ENCODE measurements at places on chromosomes 7 and 10.

GRCh38 chr7:106887421-106887820, 22.3 kb downstream of the PIK3CG start:
- no peak for DNase-seq

DNA sequence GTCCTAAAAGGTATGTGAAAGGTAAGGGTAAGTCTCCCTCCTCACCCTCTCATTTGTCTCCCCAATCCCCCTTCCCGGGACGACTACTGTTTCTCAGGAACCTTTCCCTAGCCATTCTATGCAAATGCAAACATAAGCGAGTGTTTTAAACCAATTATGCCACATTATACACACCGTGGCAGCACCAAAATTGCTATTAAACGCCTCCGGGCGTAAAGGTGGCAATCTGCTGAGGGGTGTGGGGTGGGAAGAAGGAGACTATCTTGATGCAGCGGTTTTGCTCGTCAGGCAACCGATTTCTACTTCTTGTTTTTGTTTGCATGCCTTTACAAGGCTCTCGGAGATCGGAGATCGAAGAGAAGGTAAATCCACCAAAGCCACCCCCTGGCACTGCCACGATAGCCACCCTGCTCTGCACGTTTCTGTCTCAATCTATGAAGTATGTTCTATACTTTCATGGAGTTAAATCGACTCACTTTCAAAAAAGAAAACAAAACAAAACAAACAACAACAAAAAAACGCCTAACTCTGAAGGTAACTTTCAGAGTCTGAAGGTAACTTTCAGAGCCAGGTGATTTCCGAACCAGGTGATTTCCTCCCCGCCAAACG, 46.0 kb upstream of the CDK1 start:
- DNase-seq = no peak

- no peak for DNase-seq
Observed at GRCh38 chr10:43318976-43319960, 52.2 kb upstream of the FXYD4 start.

DNA sequence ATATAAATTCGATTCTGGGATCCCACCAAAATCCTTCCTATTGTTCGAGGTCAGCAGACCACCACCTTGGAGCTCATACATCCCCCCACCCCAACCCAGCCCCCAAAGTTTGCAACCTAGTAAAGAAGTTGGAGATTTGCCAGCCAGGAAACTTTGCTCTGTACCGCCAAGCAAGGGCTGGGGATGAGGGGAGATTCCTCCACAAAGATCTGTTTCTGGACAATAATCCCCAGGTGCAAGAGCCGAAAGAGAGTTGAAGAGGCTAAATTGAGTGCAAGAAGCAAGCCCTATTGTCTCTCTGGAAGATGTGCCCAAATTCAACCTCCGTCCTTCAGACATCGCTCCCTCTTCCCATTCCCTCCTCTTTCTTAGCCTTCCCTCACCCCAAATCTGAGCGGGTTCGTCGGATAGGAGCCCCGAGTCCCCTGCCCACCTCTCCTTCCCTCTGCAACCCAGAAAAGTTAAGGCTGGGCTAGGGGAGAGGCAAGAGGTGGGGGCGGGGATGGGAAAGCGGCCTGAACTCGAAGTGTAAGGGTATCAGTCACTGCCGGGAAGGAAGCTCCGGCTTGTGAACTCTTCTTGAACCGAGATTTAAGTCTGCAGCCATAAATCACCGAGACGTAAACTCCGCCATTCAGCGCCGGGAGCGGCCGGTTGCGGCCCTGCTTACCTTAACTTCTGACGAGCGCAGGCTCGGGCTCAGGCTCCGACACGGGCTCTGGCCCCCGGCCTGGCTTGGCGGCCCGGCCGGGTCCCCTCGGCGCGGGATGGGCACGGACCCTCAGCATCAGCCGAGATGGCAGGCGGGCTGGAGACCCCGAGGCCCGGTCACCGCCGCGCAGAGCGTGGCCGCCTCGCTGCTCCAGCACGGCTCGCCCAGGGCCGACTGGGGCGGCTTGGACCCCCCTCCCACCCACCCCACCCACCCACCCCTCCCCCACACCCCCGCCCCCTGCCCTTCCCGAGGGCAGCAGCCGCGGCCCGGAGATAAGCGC, 10.8 kb upstream of the HOXA2 start:
- no peak for DNase-seq

- DNase-seq = no peak
Observed at GRCh38 chr7:22667562-22668239, 59.3 kb upstream of the IL6 start.

- DNase-seq = no peak
Observed at GRCh38 chr7:156861212-156861611, 31.8 kb downstream of the LMBR1 start.

GRCh38 chr10:132478341-132479023, 59.1 kb upstream of the INPP5A start:
- no peak for DNase-seq

GRCh38 chr7:118826246-118826645, 601.7 kb downstream of the ANKRD7 start:
- no peak for DNase-seq

DNA sequence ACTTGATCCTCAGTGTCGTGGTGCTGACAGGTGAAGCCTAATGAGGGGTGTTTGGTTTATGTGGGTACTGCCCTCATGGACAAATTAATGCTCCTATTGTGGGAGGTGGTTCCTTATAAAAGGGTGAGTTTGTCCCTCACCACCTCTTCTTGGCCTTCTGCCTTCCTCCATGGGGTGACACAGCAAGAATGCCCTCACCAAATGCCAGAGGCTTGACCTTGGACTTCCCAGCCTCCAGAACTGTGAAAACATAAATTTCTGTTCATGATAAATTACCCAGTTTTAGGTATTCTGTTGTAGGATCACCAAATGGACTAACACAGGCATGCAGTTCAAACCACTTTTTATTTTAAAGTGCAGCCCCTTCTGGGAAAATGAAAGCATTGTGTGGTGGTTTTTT, 39.4 kb downstream of the BAMBI start:
- DNase-seq = no peak

DNA sequence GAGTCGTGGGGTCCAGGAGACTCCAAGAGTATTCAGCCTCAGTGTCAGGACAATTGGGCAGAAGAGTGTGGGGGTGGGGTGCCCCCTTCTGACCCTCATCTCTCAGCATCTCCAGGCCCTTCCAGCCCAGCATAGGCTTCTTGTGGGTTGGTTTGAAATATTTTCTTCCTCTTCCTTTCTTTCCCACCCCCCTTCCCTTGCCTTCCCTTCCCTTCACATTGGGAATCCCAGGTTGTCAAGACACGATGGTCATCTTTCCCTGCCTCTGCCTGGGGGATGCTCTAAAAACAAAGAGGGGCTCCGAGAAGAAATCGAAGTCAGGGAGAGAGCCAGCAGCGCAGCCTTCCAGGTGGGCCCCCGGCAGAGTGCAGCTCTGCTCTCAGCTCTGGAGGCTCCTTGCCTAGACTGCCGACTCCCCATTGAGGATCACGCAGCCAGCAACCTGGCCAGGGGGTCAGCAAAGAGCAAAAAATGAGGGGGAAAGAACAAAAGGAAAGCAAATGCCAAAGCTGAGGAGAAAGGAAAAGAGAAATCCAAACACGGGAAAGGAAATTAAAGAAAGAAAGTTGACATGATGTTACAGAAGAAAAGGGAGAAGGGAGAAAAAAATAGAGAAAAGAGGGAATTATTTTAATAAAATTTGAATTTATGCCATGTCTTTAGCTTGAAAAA, 1.5 kb downstream of the PAX2 start:
- DNase-seq = no peak

- DNase-seq = no peak
Observed at GRCh38 chr10:45433716-45434469, 59.9 kb downstream of the ALOX5 start.

GRCh38 chr7:683526-684205, 42.8 kb upstream of the DNAAF5 start:
- no peak for DNase-seq

GRCh38 chr10:7036951-7037350, 373.9 kb downstream of the SFMBT2 start:
- no peak for DNase-seq

DNA sequence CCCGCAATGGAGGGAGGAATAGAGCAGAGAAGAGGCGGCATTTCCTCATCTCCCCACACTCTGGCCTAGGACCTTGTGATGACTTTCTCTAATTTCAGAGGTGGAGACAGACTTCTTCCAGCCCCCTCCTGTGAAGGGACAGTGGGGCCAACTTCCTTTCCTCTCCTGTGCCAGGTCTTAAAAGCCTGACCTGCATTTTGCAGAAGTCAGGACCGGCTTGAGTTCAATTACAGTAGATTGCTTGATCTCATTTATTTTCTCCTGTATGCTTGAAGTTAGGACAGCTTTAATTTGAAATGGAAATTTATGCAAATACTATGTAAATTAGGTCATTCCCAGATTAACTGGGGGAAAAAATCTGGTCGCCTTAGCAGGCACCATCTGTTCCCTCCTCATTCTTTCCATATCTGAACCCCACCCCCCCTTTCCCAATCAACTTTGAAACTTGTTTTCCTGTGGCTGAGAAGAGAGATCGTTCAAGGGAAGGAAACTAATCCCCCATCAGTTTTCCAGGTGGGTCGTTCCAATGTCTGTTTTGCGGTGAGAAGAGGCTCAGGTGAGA, 57.1 kb downstream of the SYPL1 start:
- no peak for DNase-seq

GRCh38 chr7:50119815-50120637, 27.0 kb upstream of the ZPBP start:
- no peak for DNase-seq

DNA sequence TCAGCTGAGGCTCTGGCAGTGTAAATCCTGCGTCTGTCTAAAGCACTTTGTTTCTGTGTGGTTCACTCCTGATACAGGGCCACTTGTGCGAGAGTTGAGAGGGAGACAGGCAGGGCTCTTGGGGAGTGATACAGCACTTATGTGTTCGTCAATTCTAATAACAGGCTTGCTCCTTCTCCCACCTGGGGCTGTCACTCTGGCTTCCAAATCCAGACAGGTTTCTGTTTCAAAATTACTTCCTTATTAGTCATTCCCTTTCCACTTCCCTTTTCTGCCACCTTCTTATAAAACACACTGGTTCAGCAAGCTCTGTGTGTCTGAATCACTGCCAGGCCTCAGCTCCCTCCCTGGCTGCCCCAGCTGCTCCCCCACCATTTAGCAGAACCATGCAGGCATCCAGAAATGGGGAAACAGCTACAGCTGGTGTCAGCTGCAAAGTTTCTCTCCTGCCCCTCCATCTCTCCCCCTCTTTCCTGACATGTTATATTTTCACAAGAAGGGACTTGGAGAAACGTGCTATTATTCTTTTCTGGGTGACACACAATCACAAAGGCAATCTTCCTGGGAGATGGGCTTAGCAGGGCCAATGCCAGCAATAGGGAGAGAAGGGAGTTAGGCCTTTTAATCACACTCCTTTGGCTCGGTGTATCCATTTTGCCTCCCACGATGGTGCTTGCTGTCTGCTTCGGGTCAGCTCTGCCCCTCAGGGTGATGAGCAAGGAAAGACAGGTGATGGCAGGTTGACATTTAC, 58.4 kb upstream of the ZNRF2 start:
- peak; percentile 7 for DNase-seq

GRCh38 chr10:48468866-48469511, 135.9 kb downstream of the ARHGAP22 start:
- DNase-seq = no peak

- no peak for DNase-seq
Observed at GRCh38 chr10:11431216-11431555, 180.3 kb downstream of the USP6NL start.

GRCh38 chr7:1842321-1843221, 172.5 kb downstream of the ELFN1 start:
- DNase-seq = no peak

- no peak for DNase-seq
Observed at GRCh38 chr7:35734001-35734483, 39.1 kb upstream of the HERPUD2 start.

DNA sequence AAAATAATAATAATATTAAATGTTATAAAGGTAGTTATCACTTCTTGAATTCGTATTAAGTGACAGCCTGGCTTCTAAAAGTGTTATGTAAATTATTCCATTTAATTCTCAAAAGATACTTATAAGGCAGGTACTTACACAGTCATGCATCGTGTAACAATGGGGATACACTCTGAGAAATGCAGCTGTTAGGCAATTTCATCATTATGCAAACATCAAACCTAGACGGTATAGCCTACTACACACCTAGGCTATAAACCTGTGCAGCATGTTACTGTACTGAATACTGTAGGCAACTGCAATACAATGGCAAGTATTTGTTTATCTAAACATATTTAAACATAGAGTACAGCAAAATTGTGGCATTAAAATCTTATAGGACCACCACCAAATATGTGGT, 1.5 kb downstream of the IFIT1 start:
- no peak for DNase-seq

- no peak for DNase-seq
Observed at GRCh38 chr7:50210706-50211115, 93.8 kb upstream of the IKZF1 start.

DNA sequence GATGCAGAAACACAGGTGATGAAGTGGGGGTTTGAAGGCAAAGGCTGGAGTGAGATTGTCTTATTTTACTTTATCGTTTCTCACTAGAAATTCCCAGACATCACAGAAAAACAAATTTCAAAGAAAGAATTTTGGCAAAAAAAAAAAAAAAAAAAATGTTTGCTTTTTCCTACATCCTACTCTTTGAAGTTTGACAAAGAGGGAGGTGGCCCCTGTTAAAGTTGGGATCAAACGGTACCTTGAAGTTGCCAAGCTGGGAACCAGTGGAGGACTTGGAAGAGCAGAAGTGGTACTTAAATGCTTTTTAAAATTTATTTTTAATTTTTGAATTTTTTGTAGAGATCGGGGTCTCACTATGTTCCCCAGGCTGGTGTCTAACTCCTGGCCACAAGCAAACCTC, 63.9 kb upstream of the KIF5B start:
- DNase-seq = no peak

All from esophagus squamous epithelium (tissue), 5 donors.